Retinal pigment epithelial cell (primary cell): ENCODE measurements at places on chromosomes 3 and 15.

GRCh38 chr15:33211176-33211808 lies 16.8 kb upstream of the FMN1 start:
- no peak for DNase-seq

DNA sequence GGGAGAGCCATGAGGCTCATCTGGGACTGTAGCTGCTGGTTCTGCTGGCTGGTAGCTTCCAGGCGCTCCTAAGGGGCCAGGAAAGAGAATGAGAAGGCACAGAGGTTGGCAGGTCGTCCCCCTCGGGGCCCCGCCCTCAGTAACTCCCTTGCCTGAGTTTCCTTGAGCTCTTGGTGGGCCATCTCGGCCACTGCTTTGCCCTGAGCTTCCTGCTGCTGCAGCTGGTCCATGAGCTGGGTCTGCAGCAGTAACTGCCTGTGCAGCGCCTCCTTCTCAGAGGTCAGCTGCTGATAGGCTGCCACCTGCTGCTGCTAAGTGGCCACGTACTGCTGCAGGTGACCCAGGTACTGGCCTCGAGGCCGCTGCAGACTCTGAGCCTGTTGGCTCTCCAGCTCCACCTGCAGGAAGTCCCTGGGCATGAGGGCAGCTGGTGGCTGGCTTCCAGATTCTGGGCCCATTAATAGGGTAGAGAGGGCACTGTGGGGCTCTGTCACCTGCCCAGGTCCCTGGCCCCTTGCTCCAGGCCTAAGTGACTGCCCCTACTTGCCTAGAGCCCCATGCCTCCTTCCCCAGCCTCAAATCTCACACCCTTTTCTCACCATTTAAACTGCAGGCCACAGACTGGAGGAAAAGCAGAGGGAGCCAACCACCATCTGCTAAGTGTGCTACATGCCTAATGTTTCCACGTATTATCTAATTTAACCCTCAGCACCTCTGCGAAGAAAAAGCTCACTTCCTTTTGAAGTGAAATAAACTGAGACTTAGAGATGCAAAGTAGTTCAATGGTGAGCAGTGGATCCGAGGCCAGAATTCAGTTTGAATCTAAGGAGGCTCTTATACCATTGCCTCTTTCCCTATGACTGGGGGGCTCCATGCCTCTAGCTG lies 10.8 kb upstream of the VPS33B start:
- no peak for DNase-seq

DNA sequence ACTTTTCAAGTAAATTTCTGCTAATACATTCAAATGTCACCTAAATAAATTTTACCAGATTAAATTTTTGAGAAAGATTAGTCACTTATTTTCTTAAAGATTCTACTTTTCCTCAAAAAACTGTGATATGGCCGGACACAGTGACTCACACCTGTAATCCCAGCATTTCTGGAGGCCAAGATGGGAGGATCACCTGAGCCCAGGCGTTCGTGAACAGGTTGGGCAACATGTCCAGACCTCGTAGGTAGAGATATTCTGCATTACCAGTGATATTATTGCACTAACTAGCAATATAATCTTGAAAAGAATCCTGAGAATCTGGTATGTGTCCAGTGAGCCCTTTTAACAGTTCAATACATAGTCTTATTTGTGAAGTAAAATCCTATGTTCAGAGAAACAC lies 61.7 kb downstream of the CBLB start:
- no peak for DNase-seq

GRCh38 chr3:61944726-61945125 lies 383.4 kb downstream of the PTPRG start:
- no peak for DNase-seq

GRCh38 chr3:152258448-152259393 lies 10.0 kb upstream of the MBNL1 start:
- peak; percentile 96 for DNase-seq

DNA sequence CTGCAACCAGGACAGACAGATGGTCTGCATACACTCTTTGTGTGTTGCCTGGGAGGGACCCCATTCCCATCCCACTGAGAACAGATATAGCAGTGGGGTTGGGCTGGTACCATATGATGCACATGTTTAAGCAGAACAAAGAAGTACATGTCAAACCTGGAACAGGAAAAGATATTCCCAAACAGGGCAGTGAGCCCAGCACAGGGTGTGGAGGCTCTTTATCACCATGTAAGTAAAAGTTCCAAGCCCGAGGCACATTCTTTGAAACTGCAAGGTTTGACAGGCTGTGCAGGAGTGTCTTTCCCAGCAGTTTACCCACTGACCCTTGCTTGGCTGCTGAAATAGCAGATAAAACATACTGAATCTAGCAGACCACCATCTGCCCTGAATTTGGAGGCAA lies 5.3 kb upstream of the ZNF445 start:
- no peak for DNase-seq

DNA sequence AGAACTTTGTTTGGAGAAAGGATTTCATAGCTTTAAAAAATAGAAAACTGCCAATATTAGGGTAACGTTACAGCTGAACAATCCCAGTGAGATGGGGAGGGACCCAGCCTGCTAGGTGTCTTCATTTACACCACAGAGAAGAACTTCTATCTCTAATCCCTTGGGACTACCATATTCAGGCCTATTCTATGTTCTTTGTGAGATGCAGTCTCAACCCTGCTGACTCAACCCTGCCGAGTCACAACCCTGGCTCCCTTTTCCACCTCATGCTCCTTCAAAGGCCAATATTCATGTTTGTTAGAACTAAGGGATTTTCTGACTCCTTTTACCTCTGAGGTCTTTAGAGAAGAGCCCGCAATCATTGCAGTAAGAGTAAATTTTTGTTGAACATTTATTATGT lies 350.5 kb downstream of the EPHB1 start:
- DNase-seq = no peak

DNA sequence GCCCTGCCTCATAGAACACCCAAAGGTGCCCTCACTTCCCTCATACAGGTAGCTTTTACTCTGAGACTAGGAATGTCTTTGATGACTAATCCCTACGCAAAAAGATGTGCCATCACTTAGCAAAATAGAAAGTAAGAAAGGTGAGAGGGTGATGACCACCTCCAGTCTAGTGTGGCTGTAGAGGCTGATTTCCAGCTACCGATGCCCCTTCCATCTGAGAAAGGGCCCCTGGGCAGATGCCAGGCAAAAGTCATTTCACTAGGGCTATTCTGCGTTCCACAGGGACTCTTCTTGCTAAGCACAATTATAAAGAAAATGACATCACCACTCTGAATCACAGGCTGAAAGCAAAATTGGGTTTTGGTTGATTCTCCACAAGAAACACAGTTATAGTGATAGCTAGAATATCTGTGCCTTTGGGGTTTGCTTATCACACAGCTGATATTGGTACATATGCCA lies 77.4 kb downstream of the RBPMS2 start:
- no peak for DNase-seq

GRCh38 chr3:24907106-24907505 lies 412.5 kb upstream of the THRB start:
- DNase-seq = no peak

GRCh38 chr15:28993720-28994053 lies 107.9 kb downstream of the APBA2 start:
- DNase-seq = no peak

DNA sequence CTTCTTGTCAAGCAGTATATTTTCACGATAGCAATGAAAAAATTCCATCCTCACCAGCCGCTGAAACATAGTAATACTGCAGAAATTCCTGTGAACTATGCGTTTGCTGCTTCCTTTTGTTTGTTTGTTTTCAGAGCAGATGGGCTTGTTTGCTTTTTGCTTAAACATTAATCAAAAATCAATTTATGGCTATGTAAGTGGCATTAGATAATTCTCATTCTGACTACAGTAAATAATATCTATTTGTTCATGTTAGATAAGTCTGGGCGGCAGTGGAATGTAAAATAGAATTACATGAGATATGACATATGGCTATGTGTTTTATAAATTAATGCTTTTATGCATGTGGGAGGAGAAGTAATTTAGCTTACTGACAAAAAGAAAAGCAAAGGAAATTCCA lies 163.7 kb downstream of the PGPEP1L start:
- no peak for DNase-seq

GRCh38 chr3:5160940-5161858 lies 26.3 kb upstream of the EDEM1 start:
- no peak for DNase-seq

DNA sequence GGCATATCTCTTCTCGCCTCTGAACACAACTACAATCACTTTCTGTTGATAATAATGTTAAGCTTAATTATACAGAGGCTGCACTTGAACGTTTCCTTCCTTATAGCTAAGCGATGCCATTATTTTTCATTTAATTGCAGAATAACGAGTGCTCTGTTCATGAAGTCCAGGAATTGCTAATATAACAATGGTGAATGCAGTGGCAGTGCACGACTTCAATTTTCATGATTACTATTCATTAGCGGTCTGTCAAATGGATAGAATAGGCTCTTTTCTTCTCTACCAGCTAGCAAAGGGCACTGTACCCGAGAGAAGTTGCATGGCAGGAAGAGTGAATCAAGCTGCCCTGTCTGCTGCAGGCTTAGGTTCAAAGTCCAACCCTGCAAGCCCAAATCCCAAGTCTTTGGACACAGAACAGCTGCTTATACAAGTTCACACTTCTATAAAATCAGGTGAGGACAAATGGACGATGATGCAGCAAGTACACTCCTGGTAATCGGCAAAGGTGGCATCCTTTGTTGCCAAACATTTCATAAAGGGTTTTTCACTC lies 75.6 kb downstream of the PDZRN3 start:
- DNase-seq = no peak

- no peak for DNase-seq
Measured at GRCh38 chr3:11282250-11283138, 10.3 kb downstream of the ATG7 start.

DNA sequence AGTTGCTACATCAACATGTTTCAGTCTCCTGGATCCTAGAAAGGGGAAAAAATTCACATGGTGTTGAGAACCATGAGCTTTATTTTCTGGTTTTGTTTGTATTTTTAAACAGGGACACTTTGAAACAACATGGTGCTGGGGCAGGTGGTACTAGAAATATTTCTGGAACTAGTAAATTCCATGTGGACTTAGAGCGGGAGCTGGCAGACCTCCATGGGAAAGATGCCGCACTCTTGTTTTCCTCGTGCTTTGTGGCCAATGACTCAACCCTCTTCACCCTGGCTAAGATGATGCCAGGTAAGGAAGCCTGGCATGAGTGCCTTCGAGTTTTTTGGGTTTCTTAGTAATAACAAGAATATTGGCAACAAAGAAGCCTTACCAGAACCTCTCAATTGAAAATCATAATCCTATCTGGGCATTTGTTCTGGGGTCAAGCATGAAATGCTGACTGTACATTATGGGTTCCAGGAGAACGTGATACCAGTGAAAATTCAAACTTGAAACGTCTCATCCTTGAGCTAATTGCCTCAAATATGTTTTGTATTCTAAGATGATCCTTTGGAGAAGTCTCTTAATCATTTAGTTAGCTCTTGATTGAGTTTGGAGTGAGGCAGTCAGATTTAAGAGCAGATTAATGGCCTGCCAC lies 7.9 kb downstream of the ALAS1 start:
- peak; percentile 22 for DNase-seq

GRCh38 chr3:185613016-185613415 lies 26.9 kb downstream of the SENP2 start:
- DNase-seq = no peak

DNA sequence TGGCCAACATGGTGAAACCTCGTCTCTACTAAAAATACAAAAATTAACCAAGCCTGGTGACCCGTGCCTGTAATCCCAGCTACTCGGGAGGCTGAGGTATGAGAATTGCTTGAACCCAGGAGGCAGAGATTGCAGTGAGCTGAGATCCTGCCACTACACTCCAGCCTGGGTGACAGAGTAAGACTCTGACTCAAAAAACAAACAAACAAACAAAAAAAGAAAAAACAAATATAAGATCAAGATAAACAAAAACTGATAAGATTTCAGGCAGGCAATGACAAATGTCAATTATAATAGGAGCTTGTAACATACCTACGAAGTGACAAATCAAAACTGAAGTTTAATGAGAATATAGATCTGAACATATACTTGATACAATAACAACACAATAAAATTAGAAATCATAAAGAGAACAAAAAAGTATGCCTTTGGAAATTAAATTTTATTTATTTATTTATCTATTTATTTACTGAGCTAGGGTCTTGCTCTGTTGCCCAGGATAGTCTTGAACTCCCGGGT lies 70.4 kb downstream of the FAIM start:
- DNase-seq = no peak
